Right lung (tissue), 10 donors: ENCODE measurements at places on chromosomes 12 and 14. TPM values are rescaled to one million over a fixed set of nuclear protein-coding genes. Genes with fewer than 3 reads are reported as not detected.
A peak's percentile ranks its signal among the peaks of the same experiment; 100 is the strongest.

- no peak for DNase-seq
These were observed 6.1 kb downstream of the FAM186A start for GRCh38 chr12:50390316-50390741.

- no peak for DNase-seq
These were observed 228.4 kb upstream of the NPAS3 start for GRCh38 chr14:32710231-32710671.

- DNase-seq: peak; percentile 97
These were observed 538 bp upstream of the GABARAPL1 start for GRCh38 chr12:10211940-10212738.

The FAM186B gene
- 3.5 TPM for polyA plus RNA-seq

DNA sequence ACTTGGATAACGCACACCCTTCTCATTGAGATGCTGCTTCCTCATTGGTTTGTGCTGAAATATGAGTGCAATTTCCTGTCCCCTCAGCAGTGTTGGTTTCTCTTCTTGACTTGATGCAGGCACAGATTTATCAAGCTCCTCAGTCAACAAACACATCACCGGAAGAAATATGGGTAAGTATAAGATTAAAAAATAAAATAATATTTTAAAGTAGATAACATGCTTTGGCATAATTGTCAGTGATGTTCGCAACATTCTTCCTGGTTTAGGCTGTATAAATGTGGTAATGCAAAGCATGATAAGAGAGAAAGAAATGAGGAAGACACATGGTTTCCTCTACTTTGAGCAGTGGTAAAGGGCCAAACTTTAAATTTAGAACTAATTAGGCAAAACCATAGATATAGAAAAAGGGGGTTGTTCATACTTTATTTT lies at the start of gene GPR65:
TSS of gene GPR65 (plus strand) at position 86 of the 432 bp plus-strand sequence. CDS start 5,713 bp downstream, outside the sequence.
- DNase-seq: no peak

The KLHL33 gene
- polyA plus RNA-seq: 0.27 TPM

GRCh38 chr14:50403419-50403818 lies 6.7 kb upstream of the CDKL1 start:
- peak; percentile 77 for DNase-seq

GRCh38 chr14:95133282-95133681 lies 24.0 kb downstream of the DICER1 start:
- no peak for DNase-seq

GRCh38 chr12:92356425-92356824 lies 210.8 kb upstream of the BTG1 start:
- DNase-seq: no peak

DNA sequence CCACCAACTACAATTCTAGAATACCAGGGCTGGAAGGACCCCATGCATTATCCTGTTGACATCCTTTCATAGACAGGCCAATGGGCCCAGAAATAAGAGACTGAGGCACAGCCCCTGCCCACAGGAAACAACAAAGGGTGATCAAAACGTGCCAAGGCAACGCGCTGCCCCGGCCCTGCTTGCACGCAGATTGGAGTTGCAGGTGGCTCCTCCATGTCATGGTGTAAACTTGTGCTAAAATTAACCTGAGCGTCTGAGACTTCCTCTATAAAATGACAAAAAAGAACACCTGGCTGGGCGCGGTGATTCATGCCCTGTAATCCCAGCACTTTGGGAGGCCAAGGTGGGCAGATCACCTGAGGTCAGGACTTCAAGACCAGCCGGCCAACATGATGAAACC lies 30.1 kb downstream of the SPRING1 start:
- DNase-seq: no peak

DNA sequence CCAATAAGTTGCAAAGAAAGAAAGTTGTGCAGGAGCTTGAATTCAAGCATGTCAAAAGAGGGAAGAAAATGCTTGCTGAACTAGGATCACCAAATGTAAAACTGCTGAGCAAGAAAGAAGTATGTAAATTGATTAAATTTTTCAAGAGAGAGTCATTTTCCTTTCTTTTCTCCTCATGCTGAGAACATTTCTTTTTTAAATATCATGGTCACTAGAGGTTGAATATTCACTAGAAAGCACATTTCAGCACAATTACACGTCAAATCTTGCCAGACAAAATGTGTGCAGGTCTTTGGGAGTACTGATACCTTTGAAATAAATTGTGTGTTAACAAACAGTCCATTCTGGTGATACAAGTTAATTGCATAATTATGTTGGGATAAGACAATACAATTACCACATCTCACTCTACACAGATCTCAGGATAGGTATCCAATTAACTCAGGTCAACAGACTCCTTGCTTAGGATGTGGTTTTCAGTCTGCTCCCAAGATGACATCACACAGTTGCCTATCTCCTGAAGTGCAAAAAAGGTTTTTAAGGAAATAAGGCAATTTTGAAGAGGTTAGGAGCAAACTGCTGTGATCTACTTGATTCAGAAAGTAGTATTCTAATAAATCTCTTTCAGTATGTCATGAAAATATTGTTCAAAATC lies 862.2 kb downstream of the RPS29 start:
- DNase-seq: no peak

DNA sequence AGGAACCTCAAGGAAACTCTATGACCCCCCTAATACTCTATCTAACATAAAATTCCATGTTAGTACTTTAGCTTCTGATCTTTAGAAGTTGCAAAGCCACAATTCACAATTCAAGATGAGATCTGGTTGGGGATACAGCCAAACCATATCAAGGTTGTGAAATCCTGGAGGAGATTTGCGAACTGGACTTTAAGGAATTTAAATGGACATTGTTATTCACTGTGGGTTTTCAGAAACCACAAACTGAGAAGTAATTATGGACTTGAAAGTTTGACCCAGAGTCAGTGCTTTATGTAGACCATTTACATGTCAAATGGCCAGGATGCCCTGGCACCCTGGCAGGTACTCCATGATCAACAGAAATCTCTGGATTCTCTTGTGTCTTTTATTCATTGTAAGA lies 14.2 kb upstream of the CDKL1 start:
- DNase-seq: no peak

DNA sequence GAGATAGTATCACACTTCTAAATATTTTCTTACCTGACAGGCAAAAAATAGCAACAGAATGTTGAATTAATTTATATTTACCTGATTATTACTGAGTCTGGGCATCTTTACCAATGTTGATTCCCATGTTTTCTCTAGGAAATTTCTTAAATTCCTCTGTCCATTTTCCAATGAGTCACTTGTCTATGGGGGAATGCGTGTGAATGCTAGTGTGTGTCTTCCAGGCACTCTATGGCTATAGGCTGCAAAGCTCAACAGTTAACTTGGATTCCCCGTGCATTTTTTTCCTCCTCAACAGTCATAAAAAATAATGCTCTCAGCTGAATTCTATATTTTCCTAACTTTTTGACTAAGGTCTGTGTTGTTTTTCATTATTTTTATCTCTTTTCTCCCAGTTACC lies 1385.8 kb upstream of the FLRT2 start:
- DNase-seq: no peak

DNA sequence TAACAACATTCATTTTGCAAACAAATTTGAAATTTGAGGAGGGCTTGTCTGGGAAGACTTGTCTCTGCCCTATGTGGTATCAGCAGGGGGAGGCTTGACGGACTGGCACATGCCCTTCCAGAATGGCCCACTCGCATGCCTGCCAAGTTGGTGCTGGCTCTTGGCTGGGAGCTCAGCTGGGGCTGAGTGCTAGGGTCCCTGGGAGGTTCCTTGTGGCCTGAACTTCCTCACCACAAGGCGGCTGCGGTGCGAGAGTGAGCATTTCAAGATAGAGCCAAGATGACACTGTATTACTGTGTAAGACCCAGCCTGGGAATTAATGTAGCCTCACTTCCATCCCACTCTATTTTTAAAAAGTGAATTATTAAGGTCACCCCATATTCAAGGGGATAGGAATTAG lies 271.6 kb upstream of the PLEKHG7 start:
- DNase-seq: no peak

- no peak for DNase-seq
These were observed 218.1 kb downstream of the MSRB3 start for GRCh38 chr12:65496617-65497016.

DNA sequence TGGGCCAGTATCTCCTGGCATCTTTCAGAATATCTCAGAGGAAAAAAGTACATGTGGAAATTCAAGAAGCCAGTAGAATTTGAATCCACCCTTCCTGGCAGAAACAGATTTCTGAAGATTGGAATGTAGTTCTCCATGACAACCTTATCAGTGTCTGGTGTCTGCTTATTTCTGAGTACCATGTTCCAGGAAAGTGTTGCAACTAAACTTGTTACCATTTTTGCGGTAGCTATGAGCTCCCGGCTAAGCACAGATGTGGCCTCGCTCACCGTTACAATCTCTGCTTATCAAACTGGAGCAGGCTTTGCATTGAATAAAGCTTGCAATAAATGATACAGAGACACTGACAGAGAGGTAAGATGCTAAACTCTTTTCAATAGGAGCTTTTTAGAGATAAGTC lies 13.0 kb upstream of the ITPR2 start:
- peak; percentile 76 for DNase-seq

- no peak for DNase-seq
These were observed 45.1 kb upstream of the PRPF39 start for GRCh38 chr14:45038865-45039264.

DNA sequence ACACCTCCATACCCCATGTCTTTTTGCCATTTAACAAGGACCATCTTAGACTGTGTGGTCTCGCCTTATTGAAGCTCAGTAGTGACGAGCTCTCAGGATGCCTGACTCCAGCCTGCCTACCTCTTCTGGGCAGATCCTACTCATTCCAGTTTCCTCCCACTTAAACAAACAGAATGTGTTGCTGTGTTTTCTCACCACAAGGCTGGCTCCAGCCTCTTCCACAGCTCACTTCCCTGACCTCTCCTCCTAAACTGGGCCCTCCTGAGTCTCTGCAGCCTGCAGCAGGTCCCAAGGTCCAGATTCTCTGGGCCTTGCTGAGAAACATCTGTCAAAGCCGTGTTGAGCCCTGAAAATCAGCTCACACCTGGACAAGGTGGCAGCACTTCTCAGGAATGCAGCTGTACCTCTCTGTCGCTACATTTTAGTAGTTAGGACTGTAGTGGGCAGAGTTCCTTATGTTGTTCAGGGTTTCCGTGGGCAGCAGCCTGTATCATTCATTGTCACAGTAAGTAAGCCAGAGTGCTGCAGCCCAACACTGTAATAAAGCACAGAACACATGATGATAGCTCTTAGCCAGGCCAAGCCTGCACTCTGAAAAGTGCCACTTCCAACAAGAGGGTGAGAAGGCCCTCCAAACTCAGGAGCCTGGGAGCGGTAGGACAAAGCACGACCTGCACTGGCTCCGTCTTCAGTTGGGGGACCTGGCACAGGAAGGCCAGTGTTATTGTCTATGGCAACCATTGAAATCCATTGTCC lies 68.5 kb downstream of the NKX2-1 start:
- DNase-seq: peak; percentile 4

DNA sequence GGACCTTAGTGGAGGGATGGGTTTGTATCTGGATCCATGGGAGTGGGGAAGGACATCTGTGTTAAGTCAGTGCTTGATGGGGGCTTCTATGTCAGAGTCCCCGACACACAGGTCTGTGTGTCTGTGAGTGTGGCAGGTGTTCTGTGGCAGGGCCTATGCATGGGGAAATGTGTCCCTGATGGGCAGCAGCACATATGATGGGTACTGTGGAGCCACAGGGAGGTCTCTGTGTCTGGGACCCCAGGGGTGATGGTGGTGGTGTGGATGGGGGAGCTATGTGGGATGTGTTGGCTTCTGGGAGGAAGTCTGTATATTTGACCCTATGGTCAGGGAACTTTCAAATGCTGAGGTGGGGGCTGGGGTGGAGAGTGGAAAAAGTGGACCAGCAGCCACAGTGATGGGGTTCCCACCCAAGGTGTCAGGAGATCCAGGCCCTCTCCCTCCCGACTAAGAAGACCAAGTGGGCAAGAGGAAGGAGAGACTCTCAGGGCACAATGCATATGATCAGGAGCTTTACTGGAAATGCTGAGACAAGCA lies 16.5 kb downstream of the KRT7 start:
- DNase-seq: no peak

DNA sequence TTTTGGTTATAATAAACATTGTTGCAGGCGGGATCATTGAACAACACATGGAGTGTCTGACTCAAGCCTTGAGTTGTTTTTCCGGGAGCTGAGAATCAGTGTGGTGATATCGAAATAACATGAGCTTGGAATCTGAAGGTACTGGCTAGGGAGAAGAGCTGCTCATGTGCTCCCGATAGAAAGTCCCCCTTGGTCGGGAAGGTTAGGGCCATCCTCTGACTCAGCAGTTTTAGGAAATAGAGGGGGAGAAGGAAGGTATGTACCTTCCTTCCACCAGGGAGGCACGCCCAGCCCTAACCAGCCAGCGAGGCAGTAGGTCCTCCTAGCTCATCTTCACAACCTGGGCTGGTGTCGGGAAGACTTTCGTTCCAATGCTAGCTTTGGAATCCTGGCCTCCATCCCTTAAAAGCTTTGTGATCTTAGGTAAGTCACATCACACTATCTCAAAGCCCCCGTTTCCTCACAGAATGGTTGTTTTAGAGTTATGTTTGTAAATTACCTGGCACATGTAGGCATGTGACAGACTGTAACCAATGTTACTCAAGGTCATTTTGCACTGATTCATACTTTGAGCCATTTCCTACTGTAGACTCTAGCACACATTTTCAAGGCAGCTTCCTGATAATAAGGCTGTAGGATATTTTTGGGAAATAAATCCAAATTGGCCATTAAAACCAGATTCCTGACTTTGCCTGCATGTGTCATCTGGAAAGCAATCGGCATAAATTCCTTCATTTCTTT lies 1.9 kb upstream of the RAB35 start:
- DNase-seq: no peak

The AJUBA gene
- polyA plus RNA-seq: 50.3 TPM

GRCh38 chr14:49052521-49052920 lies 533.7 kb downstream of the RPS29 start:
- DNase-seq: no peak

GRCh38 chr12:97639702-97640101 lies 177.1 kb downstream of the RMST start:
- no peak for DNase-seq

The ENDOU gene
- polyA plus RNA-seq: 0.26 TPM

DNA sequence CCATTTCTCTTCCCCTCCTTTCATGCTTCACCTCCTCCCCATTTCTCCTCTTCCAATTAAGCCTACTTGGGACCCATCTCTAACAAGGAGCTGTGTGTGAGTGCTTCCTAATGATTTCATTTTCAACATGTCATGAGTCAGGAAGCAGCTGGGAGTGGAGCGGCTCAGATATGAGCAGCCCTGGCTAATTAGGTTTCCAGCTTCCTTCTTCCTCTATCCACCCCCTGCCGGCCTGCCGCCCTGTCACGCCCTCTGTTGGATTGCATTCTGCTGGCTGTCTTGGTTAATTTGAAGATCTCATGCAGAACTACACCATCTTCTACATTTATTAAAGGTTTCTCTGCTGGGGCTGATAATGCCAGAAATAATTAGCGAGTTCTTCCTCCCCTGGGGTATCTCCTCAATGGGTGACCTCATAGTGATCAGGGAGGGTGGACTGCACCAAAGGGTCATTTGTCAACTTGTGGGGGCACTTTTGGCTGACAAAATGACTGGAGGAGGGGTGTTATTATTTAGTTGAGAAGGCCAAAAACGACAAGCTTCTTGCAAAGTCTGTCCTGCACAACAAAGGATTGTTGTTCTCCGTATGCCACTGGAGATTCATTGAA lies 300.9 kb upstream of the SRRM4 start:
- DNase-seq: no peak

The CRIP1 gene
- polyA plus RNA-seq: 158 TPM

The SLC39A2 gene
- polyA plus RNA-seq: 0.14 TPM

- DNase-seq: no peak
These were observed 1.5 kb downstream of the MGAT2 start for GRCh38 chr14:49622022-49622607.
